ENCODE measurements at places on chromosomes 13 and 19.

GRCh38 chr19:3897936-3898335 lies 17.5 kb downstream of the ATCAY start:
- no peak for DNase-seq

- no peak for DNase-seq
Observed at GRCh38 chr19:28539759-28540158, 673.2 kb downstream of the UQCRFS1 start.

GRCh38 chr13:79716191-79716590 lies 235.2 kb downstream of the NDFIP2 start:
- no peak for DNase-seq

- no peak for DNase-seq
Observed at GRCh38 chr19:18532168-18532890, 10.5 kb upstream of the ELL start.

DNA sequence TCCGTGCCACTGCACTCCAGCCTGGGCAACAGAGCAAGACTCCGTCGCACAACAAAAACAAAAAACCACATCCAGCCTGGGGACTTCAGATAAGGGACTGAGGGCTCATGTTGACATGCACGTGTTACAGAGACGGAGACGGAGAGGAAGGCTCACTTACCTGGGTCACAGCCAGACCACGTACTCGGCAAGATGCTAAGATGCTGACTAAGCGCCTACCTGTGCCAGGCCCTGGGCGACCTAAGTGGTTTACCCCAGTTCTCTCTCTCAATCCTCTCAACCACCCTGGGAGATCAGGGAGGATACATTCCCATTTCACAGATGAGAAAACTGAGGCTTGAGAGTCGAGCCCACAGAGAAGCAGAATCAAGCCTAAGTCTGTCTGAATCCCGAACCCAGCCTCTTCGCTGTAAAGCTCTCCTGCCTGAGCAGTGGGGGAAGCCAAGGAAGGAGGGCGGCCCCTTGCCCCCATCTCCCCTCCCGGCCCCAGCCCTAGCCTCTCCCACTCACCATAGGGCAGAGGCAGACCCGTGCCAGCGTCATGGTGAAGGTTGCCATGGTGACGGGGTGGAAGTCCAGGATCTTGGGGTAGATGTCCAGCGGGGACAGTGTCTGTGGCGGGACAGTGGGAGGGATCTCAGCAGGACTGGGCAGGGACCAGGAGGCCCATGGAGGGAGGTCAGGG lies 13.5 kb downstream of the ERCC2 start:
- DNase-seq = no peak

- peak; percentile 10 for DNase-seq
Observed at GRCh38 chr13:36343766-36344165, 2.4 kb downstream of the SPART start.

- no peak for DNase-seq
Observed at GRCh38 chr13:20141238-20142022, 19.4 kb downstream of the GJA3 start.

GRCh38 chr19:1267477-1268225 lies 1.5 kb upstream of the CIRBP start:
- DNase-seq = no peak

GRCh38 chr13:77034881-77035280 lies 7.9 kb upstream of the FBXL3 start:
- DNase-seq = no peak

GRCh38 chr19:39864118-39864517 lies 17.9 kb upstream of the FBL start:
- DNase-seq = no peak

DNA sequence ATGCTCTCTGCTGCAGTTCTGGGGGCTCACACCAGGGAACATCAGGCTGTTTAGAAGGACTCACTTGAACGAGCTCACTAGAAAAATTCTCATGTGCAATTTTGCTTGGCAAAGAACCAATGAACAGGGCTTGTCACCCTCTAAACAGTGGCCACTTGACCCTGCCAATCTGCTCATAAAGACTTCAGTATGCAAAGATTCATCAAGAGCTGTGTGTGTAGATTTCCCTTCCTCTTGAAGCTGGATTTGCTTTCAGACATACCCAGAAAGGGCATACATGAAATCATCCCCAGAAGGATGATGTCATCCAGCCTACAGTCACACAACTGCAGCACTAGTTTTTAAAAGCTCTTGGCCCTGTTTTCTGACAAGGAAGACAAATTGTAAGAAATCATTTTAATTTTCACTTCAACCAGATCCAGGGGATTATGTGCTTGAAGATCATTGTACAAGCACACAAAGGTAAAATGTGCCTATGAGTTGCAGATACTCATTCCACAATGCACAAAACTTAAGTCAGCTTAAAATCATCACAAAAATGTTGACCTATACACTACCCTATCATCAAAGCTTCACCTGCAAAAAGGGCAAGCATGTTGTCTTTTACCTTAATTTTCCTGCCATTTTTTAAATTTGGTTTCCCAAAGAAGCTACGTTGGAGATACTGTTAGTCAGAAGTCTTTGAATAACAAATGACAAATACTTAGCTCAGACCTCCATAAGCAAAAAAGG lies 5.2 kb upstream of the STK24 start:
- no peak for DNase-seq

DNA sequence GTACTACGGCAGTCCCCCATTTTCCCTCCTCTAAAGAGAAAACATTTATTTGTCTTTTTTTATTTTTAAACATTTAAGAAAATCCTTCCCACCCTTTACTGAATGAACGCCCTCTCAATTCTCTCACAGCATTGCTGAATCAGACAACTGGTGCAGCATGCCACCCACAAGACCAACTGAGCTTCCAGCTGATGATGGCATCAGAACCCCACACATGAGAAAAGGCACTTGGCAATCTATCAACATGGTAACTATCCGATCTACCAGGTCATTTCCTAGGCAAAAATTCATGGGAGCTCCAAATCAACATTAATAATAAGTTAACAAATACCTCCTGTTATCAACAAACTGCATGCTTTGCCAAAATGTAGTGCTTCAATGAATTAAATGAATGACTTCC lies 43.1 kb downstream of the LHFPL6 start:
- DNase-seq = no peak

GRCh38 chr13:80465321-80465720 lies 124.4 kb upstream of the SPRY2 start:
- no peak for DNase-seq

DNA sequence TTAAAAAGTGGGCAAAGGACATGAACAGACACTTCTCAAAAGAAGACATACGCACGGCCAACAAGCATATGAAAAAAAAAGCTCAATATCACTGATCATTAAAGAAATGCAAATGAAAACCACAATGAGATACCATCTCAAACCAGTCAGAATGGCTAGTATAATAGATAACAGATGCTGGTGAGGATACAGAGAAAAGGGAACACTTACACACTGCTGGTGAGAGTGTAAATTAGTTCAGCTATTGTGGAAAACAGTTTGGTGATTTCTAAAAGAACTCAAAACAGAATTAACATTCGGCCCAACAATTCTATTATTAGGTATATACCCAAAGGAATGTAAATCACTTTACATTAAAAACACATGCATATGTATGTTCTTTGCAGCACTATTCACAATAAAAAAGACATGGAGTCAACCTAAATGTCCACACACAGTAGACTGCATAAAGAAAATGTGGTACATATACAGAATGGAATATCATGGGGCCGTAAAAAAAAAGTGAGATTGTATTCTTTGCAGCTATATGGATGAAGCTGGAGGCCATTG lies 1569.0 kb downstream of the OLFM4 start:
- no peak for DNase-seq

DNA sequence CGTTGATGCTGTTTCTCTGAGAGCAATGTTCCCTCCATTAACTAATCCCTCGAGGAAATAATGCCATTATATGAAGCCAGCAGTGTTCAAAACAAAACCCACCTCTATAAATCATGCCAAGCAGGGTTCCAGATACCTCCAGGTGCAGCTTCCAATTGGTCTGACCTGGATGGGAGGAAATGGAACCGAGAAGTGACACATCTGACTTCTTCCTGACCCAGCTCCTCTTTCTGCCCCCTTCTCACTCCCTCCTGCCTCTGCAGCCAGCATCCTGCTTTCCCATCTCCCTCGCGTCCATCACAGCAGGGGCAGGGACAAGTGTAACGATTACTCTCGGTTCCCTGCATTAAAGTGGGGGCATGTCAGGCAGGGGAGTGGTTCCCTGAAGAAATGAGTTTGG lies 37.5 kb downstream of the HSPH1 start:
- DNase-seq = no peak

DNA sequence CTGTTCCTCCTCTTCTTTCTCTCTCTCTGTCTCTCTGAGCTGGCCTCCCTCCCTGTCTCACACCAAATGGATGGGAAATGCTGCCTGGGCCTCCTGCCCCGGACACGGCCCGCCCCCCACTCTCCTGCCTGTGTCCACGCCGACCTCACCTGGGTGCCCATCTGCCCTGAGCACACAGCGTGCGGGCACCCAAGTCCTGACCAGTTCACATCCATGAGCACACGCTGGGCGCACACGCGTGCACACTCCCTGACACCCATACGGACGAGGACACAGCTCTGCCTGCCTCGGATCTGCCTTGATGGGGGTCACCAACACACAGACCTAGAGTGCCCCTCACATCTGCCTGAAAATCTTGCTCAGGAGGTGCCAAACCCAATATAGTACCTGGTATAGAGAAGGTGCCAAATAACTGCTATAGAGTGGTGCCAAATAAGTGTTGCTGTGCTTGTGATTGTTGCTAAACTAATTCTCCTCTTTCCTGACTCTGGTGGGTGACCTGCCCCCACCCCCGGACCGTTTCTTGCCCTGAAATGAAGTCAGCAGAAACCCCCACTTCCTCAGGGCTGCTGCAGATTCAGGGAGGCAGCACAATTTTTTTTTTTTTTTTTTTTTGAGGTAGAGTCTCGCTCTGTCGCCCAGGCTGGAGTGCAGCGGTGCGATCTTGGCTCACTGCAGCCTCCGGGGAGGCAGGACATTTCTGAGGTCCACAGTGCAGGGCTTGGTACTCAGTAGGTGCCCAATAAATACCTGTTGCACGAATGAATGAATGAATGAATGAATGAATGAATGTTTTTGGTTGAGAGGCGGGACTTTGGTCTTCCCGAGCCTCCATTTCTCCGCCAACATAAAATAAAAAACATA lies 4.6 kb downstream of the NFIC start:
- no peak for DNase-seq

GRCh38 chr19:49968279-49968922 lies 7.4 kb upstream of the SIGLEC11 start:
- DNase-seq = no peak

Measured in activated naive CD4-positive, alpha-beta T cell treated with anti-CD3 and anti-CD28 coated beads for 36 hours (primary cell).